HFF-Myc (cell line): ENCODE measurements at places on chromosomes 11 and 22.

DNA sequence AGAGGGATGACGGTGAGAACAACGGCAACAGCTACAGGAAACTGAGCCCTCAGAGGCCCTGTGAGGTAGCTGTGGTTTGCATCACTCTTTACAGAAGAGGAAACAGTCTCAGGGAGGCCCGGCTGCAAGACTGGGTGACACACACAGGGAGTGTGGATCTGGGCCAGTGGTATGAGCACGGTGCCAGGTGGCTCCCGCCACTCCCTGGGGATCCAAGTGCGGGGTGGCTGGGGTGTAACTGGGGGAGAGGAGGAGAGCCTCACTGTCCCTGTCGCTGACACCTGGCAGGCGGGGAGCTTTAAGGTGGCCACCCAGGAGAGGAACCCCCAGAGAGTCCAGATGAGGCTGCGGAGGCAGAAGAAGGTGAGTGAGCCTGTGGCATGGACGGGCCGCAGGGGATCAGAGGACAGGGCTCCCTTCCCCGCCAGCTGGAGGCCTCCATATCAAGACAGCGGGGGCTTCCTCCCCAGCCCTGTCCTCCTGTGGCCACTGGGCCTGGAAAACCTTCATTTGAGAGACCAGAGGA lies 5.6 kb downstream of the RGL4 start:
- DNase-seq, result no peak

- no peak for DNase-seq
These were observed 106.1 kb downstream of the GGTLC2 start for GRCh38 chr22:22750335-22751042.

DNA sequence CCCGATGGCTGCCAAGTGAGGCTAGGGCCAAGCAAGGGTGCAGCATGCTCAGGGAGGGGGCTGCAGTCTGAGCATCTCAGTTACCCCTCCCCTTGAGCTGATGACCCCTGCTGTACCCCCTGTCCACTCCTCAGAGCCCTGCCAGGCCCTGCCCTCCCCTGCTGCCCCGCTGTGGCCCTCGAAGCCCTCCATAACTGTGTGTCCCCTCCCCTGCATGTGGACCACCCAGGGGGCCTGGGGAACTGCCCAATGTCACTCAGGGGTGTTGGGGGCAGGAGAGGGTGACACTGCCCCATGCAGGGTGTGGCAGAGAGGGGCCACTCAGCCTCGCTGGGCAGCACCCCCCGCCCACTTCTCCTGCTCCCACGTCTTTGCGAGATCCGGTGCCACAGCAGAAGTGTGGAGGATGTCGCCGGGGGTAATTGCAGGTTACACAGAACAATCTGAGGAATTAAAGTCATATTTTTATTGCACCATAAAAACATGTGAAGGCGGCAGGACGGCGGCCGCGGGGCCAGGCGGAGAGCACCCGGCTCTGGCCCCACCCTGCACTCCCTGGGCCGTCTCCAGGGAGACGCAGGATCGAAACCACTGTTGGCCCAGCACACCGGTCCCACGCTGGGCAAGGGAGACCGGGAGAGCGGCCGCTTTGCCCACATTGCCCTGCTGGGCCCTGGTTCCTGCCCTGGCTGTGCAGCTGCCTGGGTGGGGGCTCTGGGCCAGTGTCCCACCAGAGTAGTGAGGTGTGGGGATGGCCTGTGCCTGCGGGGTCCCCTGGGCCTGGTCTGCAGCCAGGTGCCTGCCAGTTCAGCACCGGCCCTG lies 18.7 kb upstream of the GNB1L start:
- DNase-seq, result no peak

- DNase-seq, result no peak
These were observed 941.6 kb upstream of the CHORDC1 start for GRCh38 chr11:91164452-91164822.

DNA sequence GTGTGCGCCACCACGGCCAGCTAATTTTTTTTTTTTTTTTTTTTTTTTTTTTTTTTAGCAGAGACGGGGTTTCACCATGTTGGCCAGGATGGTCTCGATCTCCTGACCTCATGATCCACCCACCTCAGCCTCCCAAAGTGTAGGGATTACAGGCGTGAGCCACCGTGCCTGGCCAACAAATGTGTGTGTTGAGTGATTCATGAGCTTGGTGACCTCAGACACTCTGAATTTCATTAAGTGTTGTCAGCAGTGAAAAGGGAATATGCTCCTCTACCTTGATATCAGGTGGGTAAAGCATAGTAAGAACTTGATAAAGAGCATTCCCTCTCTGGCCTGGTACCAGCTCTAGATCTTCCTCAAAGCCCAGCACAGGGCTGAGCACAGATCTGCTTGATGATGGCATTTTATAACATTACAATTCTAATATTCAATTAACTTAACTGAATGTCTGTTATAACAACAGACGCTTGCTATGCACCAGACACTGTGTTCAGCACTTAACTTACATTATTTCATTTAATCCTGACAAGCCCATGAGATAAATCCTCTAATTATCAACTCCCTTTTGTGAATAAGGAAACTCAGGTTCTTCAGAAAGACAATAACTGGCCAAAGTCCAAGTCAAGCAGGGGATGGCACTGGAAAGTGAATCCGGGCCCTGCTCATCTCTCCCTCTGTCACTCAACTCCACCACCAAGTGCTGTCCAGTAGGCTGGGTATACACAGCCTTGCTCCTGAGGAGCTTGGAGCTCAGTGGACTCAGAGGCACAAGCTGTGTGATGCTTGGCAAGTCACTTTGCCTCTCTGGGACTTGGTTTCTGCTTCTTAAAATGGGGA lies 13.0 kb downstream of the TBC1D10A start:
- DNase-seq, result no peak

- no peak for DNase-seq
These were observed 900.3 kb downstream of the METTL15 start for GRCh38 chr11:29008481-29008880.

GRCh38 chr11:76334826-76335389 lies 46.0 kb downstream of the THAP12 start:
- DNase-seq, result no peak

GRCh38 chr22:46131151-46131587 lies 19.2 kb upstream of the PPARA start:
- no peak for DNase-seq

DNA sequence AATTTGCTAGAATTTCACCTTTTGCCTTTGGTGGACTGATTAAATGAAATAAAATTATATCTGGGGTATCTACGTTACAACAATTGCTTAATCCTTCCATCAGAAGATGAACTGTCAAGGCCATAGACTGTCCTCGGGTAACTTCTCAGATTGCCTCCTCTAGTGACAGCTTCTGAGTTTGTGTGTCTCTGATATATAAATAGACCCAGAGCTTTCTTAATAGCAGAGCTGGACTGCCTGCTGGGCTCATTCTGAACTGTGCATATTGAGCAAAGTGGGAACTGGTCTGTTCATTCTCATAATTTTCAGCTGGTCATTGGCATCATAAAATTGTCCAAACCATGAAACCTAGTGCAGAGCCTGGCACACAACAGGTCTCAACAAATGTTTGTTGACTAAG lies 99.1 kb upstream of the GRAMD1B start:
- DNase-seq, result no peak

GRCh38 chr11:129721685-129722084 lies 94.0 kb upstream of the TMEM45B start:
- no peak for DNase-seq

DNA sequence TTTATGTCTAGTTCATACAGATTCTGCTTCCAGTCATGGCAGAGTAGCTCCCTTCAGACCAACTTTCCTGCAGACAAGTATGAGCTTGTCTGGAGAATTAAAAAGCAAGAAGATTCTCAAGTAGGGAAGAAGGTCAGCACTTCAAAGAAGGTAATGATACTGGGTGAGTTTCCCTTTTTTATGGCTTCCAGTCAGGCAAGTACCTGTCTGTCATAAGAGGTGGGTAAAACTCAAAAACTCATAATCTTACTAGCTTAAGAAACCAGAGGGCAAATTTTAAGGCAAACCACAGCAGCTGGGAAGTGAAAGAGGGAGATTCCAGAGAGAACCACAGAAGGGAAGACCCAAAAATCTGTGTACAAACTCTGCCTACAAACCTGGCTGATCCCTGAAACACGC lies 54.2 kb downstream of the DENND5A start:
- DNase-seq, result no peak

DNA sequence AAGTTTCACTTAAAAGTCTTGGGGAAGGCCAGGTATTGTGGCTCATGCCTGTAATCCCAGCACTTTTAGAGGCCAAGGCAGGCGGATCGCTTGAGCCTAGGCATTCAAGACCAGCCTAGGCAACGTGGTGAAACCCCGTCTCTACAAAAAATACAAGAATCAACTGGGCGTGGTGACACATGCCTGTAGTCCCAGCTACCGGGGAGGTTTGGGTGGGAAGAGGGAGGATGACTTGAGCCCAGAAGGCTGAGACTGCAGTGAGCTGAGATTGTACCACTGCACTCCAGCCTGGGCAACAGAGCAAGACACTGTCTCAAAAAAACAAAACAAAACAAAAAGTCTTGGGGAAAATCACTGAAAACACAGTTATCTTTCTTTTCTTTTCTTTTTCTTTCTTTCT lies 15.4 kb upstream of the XBP1 start:
- no peak for DNase-seq

DNA sequence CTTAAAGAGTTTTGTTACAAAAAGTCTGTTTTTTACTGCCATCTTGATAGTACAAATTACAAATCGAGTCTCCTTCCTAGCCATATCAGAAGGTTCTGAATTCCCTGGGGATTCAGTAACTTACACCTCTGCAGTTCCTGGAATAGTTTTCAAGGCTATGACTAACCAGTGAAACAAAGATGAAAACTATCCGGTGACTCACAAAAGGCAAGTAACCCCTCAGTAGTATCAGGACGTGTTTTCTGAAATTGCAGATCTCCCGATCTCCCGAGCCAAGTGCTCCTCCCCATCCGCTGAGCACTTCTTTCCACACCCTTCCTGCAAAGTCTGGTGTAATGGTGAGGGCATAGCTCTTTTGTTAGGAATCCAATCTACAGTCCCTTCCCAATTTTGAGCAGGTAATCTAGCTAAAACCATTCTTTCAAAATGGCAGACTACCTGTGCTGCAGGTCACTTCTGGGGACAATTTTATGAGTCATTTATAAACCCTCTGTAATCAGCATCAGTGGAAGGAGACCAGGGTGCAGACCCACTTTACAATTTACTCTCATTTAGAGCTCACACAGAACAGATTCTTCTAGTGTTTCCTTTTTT lies 7.7 kb downstream of the E2F8 start:
- peak; percentile 37 for DNase-seq

GRCh38 chr11:69260622-69261021 lies 33.3 kb upstream of the MYEOV start:
- DNase-seq, result no peak

GRCh38 chr11:133443206-133443747 lies 89.0 kb downstream of the OPCML start:
- DNase-seq, result no peak
